ENCODE measurements at places on chromosomes 11 and 22.

- DNase-seq: no peak
Observed at GRCh38 chr11:31757260-31757835, 53.8 kb downstream of the PAX6 start.

DNA sequence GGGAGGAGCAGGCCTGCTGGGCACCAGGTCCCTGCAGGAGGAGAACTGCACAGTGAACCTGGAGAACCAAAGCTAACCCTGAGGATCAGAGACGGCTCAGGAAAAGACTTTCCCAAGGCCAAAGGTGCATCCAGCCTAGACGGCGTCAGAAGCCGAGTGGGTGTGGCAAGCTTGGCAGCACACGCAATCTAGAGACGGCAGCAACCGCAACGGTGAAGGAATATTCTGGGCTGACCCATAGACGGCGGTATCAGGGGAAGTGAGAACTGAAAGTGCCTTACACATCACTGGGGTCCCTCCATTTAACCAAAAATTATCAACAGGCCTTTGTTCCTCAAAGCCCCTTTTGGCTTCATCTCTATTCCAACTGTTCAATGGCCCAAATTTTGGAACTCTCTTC, 26.2 kb downstream of the SPATA19 start:
- DNase-seq: no peak

DNA sequence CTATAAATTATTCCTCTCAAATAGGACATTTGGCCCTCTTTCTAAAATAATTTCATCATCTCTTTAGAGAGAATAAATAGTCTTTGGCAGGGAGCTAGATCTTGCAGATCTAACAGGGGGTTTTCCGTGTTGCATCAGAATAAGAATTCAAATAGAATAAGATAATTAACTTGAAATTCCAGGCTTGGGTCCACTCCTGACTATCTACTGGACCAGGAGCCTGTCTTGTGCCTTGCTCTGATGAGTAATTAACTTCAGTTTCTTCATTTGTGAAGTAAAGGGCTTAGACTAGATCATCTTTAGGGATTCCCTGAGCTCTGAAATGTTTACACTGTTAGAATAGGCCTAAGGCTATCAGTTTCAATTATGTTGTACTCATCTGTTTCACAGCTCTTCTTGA, 23.5 kb upstream of the TMEM123 start:
- no peak for DNase-seq

DNA sequence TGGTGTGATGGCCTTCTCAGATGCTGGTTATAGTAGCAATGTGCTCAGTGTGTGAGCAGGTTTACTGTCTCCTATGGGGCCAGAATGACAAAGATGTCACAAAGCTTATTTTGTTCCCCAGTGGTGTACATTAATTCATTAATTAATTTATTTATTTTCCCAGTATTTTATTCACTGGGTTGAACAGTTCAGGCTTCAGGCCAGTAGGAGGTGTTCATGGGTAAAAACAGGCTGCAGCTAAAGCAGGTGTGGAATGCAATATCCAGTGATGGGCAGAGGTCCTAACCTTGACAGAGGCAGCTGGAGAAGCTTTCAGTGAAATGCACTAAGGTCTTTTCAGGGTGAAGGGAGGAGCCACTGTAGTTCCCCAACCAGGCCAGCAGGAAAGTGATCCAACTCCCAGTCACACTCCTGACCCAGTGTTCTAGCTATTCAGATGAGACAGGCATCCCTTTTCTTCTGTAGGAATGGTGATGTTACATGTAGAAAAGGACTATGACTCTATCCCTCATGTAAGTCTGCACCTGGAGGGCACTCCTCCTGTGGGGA, 7.8 kb upstream of the FANCF start:
- no peak for DNase-seq

- DNase-seq: peak; percentile 81
Observed at GRCh38 chr11:518463-519202, 11.6 kb upstream of the RNH1 start.

Measured in stimulated activated CD4-positive, alpha-beta T cell treated with anti-CD3 and anti-CD28 coated beads, Interleukin-12 subunit alpha, Interleukin-12 subunit beta, amount 100 ng/mL, for 48 hours (primary cell).